ENCODE measurements at places on chromosomes 11 and 22. TPM values are rescaled to one million over a fixed set of nuclear protein-coding genes. Genes with fewer than 3 reads are reported as not detected.

- DNase-seq = peak; percentile 64
Observed at GRCh38 chr11:67640021-67640757, 626 bp upstream of the TBX10 start.

DNA sequence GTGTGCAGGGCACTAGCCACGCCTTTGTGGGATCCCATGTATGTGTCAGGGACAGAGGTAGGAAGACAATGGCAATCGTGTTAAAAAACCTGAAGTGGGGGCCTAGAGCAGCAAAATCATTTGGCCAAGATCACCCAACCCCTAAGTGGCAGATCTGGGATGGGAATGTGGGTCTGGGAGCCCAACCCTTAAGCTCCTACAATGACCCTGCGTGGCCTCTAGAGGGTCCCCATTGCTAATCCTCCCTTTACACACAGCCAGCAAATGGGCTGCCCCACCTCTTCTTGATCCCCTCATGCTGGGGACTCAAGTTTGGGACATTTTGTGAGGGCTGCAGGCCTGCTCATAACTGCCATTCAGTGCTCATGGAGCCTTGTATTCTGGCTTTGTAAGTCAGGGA lies 73.2 kb upstream of the SUSD2 start:
- no peak for DNase-seq

The CHKA gene
- total RNA-seq = 26.3 TPM

DNA sequence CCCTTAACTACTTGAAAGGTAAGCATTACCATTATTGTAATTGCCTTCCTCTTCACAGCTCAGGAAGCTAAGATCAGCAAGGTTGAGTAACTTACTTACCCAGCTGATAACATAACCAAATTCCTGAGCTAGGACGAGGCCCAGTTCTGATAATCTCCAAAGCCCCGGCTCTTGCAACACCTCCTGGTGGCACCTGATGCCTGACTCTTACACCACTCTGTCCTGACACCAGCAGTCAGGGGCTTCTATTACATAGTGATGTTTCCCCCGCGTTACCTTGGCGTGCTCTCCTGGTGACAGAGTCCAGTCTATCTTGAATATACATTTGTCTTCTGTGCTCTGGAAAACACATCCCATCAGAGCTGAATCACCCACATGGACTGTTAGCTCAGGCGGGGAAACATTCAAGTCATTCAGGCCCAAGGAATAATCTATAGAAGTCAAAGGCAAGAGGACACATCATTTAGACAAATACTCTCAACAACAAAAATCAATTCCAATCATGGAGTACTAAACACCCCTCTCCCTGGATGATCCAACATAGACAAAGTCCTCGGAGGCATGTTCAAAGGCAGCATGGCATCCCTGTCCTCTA lies 12.6 kb downstream of the JAML start:
- no peak for DNase-seq

The SHISAL1 gene
- total RNA-seq = 1.1 TPM

GRCh38 chr11:110046775-110047380 lies 46.3 kb upstream of the ZC3H12C start:
- no peak for DNase-seq

- no peak for DNase-seq
Observed at GRCh38 chr22:19889951-19890350, 35.3 kb upstream of the GNB1L start.

DNA sequence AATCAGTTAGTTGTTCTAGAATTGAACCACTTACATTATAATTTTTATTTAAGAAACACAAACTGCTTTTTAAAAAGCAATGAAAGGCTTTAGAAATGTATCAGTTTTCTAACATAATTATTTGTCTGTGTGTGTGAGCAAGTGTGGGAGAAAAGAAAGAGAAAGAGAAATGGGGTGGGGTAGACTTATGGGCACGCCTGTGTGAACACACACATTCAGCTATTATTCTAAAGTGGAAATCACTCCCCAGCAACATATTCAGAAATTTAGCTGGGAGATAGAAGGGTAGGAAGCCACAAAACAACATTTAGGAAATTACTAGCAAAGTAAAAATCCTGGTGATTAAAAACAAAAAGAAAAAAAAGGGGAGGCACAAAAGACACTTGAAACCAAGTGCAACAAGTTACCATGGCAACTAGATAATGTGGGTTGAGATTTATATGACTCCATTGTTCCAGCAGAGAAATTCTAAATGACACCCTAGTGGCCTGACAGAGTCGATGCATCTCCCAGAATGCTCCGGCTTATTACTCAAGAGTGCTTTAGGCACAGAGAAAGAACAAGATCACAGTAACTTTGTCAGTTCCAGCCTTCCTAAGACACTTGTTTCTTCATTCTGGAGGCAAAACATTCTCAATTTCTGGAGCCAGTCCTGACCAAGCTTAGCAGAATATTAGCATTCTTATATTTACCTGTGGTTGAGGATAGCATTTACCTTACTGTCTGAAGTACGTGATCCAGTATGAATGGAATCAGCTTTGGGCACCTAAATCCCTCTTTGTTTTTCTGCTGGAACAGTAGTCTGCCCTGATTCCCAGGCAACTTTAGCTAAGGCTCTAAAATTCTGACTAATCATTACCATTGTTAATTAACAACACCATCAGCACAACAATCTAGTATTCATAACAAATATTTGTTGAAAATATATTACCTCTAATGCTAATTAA lies 444.4 kb downstream of the DLG2 start:
- DNase-seq = no peak

GRCh38 chr22:48622891-48623545 lies 1204.7 kb downstream of the BRD1 start:
- no peak for DNase-seq

GRCh38 chr22:43996981-43997265 lies 27.2 kb upstream of the PARVB start:
- no peak for DNase-seq

DNA sequence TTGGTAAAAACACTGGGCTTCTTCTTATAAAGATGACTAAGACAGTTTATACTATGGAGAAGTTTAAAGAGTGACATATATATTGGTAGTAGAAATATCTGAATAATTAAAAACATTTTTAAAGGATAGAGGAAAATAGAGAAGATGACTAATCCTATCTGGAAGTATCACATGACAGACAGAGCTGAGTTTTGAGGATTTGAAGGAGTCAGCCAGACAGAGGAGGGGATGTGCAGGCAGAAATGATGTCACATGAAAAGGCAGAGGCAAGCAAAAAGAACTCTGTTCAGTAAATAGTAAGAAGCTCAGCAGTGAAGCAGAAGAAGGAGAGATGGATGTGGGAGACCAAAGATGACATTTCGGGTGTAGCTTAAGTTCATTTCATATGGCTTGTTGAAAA lies 1.6 kb downstream of the OR10A2 start:
- no peak for DNase-seq

The P4HA3 gene
- 1.2 TPM for total RNA-seq

The C11orf97 gene
- total RNA-seq = not detected

DNA sequence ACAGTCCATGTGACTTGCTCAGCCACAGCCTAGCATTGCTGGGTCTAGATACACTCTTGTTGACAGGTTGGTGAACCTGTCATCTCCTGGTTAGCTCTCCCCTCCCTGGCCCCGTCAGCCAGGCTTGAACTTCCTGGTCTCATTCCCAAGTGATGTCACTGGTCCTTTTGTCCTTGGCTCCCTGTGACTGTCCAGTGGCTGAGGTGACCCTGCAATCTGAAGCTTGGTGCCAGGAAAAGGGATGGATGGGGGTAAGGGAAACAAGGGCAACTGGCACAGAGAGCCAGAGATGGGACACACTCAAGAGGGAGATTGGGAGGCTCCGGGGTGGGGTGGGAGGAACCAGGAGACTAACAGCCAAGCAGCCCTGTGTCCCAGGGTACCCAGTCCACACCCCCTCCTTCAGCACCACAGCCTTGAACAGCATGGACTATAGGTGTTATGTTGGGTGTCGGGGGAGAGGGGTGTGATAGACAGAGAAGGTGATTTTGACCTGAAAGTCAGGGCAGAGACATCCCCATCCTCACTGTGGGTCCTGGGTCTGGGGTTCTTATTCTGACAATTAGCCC lies 63.8 kb upstream of the THY1 start:
- peak; percentile 25 for DNase-seq

- no peak for DNase-seq
Observed at GRCh38 chr22:27494785-27495184, 306.8 kb downstream of the MN1 start.

DNA sequence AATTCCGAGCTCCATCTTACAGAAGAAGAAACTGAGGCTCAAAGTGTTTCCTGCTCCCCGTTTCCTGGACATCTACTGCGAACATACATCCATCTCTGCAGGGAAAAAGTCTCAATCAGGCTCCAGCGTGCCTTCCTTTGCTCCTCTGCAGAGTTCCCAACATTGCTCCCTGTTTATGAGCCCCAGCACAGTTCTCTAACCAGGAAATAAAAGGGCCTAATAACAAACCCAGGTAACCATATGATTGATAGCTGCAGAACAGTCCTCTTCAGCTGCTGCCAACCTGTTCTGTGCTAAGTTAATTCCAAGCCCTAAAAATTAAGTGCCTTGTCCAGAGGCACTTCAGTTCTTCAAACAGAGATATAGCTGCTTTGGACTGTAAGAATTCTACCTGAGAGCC lies 104.9 kb upstream of the ASPHD2 start:
- DNase-seq = no peak

Measured in kidney (tissue), 22 donors.